Cardiac muscle cell (in vitro differentiated cells and primary cell): ENCODE measurements at places on chromosomes 2 and 18. TPM values are rescaled to one million over a fixed set of nuclear protein-coding genes. Genes with fewer than 3 reads are reported as not detected.

ABCB11 gene
- 0.12 and 0.32 TPM in 2 replicates for total RNA-seq

UGT1A8 gene
- not detected in 2 replicates for total RNA-seq

COL4A3 gene
- total RNA-seq: not detected in 2 replicates

MALL gene
- total RNA-seq: 0.21 TPM in 1 of 2 replicates, not detected in the other

GPN1 gene
- 24.1 and 30.0 TPM in 2 replicates for total RNA-seq

TDRD15 gene
- not detected in 2 replicates for total RNA-seq

CLEC4F gene
- total RNA-seq: not detected in 2 replicates

NCKAP5 gene
- 0.21 and 13.6 TPM in 2 replicates for total RNA-seq

PRSS56 gene
- not detected in 2 replicates for total RNA-seq

PMAIP1 gene
- 0.81 and 1.1 TPM in 2 replicates for total RNA-seq

VWA3B gene
- total RNA-seq: 0.09 and 0.67 TPM in 2 replicates

IL1RL2 gene
- total RNA-seq: not detected in 2 replicates

CNTNAP5 gene
- 0.03 TPM in 1 of 2 replicates, not detected in the other for total RNA-seq

GRHL1 gene
- 1.3 and 1.5 TPM in 2 replicates for total RNA-seq

ARHGAP15 gene
- total RNA-seq: not detected in 2 replicates

AGBL5 gene
- total RNA-seq: 52.0 and 52.5 TPM in 2 replicates

COL4A4 gene
- total RNA-seq: 0.14 and 0.15 TPM in 2 replicates

SCN3A gene
- 0.04 and 0.06 TPM in 2 replicates for total RNA-seq

CTAGE1 gene
- not detected in 2 replicates for total RNA-seq

SAG gene
- not detected in 2 replicates for total RNA-seq

FKBP7 gene
- 13.8 and 18.7 TPM in 2 replicates for total RNA-seq

TRIM54 gene
- total RNA-seq: 53.1 and 65.9 TPM in 2 replicates

TMEM178A gene
- 21.3 and 22.5 TPM in 2 replicates for total RNA-seq
